CD8-positive, alpha-beta T cell (primary cell): ENCODE measurements at places on chromosomes 5 and 9. TPM values are rescaled to one million over a fixed set of nuclear protein-coding genes. Genes with fewer than 3 reads are reported as not detected.

Gene OR1K1
- not detected for total RNA-seq

Gene ADAMTSL1
- not detected for total RNA-seq

Gene IGIP
- total RNA-seq, result 0.81 TPM

Gene KLHL3
- 17.4 TPM for total RNA-seq

Gene TEK
- not detected for total RNA-seq

Gene CDO1
- total RNA-seq, result not detected

Gene LTC4S
- 3.2 TPM for total RNA-seq

Gene SUSD1
- total RNA-seq, result 4.2 TPM

Gene DND1
- total RNA-seq, result 1.6 TPM

Gene DHX29
- 19.9 TPM for total RNA-seq

Gene MEGF10
- not detected for total RNA-seq

Gene IFNB1
- not detected for total RNA-seq
